Stimulated activated CD4-positive, alpha-beta T cell treated with anti-CD3 and anti-CD28 coated beads, TNF-alpha, amount 100 ng/mL, for 48 hours (primary cell): ENCODE measurements at places on chromosomes 5 and 9.

DNA sequence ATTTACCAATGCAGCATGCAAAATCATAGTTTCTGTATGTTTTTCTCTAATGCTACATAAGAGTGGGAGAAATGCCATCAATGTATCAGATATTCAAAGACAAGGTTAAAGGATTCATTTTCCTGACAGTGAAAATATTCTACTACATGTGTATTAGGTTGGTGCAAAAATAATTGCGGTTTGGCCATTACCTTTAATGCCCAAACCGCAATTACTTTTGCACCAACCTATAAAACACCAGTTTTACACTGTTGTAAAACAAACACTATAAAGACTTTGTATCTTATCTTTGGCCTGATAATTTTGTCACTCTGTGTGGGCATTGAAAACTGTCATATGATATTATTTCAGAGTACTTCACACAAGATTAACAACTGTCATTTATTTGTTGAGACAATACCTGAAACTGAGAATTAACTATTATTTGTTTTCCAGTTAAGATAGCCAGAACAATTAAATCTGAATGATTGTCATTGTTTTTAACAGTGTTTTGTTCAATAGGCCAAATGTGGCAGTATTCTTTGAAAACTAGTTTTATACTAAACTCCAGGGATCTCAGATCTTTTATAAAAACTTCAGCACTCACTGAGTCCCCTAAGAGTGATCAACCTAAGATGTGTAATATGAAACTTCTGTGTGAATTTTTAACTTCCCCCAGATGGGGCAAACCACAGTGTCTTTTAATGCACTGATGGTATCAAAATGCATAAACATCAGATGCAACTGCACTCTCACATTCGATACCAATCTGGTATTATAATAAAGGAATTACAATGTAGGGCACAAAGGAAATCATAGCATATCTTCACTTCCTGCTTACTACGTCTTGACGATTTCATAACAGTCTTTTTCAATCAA lies 53.8 kb upstream of the FBN2 start:
- DNase-seq: no peak

- no peak for DNase-seq
Measured at GRCh38 chr9:136203408-136204144, 1.4 kb downstream of the LHX3 start.

DNA sequence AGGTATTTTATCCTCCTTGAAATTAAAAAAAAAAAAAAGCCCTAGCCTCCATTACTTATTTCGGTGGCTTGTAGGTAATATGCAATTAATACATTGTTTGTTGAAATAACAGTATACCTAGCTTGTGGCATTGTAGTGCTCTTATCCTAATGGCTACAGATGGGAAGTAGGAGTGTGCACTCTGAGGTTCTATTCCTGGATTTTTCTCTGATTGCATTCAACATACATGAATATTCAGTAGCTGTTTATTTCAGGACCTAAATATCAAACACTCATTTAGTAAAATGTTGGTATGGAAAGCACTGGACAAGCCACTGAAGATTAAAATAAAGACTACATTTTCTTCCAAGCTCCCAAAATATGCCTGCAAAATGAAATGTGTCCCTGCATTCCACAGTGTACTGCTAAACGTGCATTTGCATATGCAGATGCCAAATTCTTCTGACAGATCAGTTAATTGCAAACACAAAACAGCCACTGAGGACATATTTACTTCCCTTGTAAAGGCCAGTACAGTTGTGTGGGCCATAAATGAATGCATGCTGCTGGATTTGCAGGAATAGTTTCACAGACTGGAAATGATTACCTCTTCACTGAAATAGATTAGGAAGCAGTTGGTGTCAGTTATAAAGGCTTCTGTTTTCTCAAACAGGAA lies 826.1 kb downstream of the PRELID2 start:
- no peak for DNase-seq

DNA sequence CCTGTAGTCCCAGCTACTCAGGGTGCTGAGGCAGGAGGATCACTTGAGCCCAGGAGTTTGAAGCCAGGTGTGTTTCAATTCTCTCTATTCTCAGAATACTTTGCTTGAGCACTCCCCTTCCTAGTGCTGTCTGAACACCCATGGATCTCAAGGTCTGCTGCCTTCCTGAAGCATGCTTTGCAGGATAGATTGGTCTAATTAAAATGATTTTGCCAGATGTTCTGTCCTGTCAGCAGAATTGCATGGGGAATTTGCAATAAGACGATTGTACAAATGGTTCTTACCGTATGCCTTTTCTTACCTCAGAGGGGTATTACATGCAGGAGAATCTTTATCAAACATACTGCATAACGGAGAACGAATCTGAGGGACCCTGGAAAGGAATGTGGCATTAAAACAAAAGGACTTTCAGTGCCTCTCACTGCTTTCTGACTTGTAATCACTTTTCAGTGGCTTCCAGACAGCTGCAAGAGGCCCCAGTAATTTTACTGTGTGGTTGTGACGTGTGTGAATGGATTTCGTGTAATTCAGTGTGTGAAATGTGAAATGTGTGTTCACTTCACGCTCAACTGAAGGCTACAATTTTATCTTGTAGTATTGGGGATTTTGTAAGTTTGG lies 587.2 kb upstream of the SEMA6A start:
- DNase-seq: no peak

- no peak for DNase-seq
Measured at GRCh38 chr5:119752921-119753886, 123.8 kb downstream of the FAM170A start.

GRCh38 chr5:157267761-157268480 lies 2.0 kb downstream of the CYFIP2 start:
- no peak for DNase-seq
